AG09309 (cell line): ENCODE measurements at places on chromosomes 2 and 18.
A peak's percentile ranks its signal among the peaks of the same experiment; 100 is the strongest.

DNA sequence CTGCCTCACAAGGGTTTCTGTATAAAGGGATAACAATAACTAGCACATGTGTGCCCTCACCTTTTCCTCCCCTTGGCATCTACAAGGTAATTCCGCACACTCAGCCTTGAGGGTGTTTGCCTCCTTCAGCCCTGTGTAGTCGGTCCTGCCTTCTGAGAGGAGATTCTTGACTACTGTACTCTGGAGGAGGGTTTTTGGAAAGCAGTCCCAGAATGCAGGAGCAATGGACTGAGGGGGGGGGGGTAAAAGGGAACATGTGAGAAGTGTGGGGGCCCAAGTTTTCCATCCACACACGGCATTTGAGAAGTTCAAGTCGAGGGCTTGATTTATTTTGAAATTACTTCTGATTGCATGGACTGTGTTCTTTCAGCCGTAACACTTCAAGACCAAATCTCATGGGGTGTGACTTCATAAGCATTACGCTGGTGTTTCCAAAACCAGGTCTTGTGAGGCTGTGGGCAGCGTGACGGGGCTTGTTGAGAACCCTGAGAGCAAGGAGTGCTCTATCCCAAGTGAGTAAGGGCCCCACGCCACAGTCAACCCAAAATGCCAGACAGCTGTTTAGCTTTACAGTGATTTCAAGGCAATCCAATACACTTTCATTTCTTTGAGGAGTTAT, 198.7 kb upstream of the MEIS1 start:
- no peak for DNase-seq

GRCh38 chr2:53530126-53530525, 237.5 kb upstream of the CHAC2 start:
- no peak for DNase-seq

DNA sequence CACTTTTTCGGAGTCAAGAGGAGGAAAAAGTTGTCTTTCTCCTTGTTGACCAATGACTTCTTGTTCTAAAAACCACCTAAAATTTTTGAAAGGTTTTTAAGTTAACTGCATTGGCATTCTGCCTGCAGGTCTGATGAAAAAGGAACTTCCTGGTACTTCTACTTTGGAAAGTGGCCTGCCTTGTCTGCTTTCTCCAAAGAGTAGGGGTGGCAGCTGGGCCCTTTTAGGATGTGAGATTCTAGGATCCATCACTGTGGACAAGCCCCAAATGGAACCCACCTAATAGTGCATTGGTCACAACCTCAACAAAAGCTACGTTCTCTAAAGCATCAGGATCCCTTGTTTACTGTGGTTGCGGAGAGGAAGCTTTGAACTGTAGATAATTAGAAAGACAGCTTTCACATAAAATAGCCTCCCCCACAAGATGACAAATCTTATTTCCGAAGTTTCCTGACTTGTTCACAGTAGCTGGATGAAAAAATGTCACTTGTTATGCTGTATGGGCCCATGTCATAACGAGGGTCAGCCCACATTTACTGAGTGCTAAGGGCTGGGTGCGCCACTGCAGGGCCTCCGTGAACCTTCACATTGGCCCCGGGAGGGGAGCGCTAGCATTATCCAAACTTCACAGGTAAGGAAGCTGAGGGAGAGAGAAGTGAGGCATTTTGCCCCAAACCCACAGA, 17.4 kb downstream of the ASPRV1 start:
- DNase-seq, result no peak

DNA sequence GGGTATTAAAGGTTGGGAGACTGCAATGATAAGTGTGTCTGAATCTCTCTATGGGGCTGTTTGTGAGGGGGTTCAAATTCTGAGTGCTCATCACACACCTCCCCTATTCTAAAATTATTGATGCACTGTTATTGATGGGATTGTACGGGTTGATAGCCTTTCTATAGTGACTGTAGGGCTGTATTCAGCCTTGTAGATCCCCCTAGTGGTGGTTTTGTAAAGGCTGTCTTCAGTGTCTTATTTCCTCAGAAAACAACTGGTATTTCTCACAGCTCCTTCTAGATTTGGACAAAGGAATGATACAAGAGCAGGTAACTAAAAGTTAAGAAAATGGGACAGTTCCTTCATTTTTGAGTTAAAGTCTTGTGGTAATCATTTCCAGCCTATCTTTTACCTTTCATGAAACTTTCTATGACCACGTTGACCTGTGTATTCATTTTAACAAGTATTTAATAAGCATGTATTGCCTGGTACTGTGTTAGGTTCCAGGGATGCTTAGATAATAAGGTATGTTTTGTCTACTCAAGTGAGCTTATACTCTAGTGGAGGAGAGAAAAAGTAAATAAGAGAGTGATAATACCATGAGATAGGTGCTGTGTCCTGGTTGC, 21.2 kb downstream of the SMAD4 start:
- DNase-seq, result no peak

DNA sequence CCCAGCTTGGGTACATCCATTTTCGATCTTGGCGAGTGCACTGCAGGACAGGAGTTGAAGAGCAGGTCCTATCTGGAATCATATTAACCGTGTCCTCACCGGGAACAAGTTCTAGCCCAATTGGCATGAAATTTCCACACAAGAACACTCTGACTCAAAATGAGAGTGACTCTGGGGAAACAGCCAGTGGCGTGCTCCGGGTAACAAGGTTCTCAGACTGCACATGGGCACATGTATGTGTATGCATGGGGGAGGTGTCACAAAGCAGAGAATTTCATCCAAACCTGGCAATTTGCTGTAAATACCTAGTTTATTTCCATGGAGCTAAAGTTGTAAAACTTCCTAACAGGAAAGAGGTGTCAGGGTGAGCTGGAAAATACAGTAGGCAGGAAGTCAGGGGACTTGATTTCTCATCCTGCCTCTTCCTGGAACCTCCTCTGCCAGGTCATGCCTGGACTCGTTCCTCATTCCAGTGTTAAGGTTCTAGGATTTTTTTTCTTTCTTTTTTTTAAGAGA, 1.7 kb downstream of the TUBB6 start:
- no peak for DNase-seq

DNA sequence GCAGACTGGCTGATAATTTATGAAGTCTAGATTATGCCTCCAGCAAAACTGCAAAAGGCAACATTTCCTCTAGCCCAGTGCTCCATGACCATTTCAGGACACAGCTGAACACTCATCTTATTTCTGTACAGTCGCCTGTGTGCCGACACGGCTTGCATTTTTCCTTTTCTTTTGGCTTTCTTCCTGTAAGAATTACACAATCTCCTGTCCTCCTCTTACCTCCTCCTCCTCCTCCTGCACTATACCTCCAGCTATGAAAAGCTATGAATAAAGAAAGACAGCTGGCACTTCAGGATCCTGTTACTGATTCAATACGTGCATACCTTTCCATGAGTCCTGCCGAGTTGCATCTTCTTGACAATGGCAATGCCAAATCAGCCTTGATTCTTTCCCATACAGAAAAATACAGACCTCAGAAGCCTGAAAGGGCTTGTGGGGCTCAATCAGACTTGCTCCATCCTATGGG, 32.2 kb upstream of the TRIB2 start:
- no peak for DNase-seq

- DNase-seq, result no peak
Measured at GRCh38 chr2:84459944-84460429, 907 bp upstream of the SUCLG1 start.

- no peak for DNase-seq
Measured at GRCh38 chr2:44804406-44805265, 136.9 kb upstream of the SIX3 start.

GRCh38 chr2:171985076-171985475, 14.7 kb upstream of the METAP1D start:
- peak; percentile 11 for DNase-seq

DNA sequence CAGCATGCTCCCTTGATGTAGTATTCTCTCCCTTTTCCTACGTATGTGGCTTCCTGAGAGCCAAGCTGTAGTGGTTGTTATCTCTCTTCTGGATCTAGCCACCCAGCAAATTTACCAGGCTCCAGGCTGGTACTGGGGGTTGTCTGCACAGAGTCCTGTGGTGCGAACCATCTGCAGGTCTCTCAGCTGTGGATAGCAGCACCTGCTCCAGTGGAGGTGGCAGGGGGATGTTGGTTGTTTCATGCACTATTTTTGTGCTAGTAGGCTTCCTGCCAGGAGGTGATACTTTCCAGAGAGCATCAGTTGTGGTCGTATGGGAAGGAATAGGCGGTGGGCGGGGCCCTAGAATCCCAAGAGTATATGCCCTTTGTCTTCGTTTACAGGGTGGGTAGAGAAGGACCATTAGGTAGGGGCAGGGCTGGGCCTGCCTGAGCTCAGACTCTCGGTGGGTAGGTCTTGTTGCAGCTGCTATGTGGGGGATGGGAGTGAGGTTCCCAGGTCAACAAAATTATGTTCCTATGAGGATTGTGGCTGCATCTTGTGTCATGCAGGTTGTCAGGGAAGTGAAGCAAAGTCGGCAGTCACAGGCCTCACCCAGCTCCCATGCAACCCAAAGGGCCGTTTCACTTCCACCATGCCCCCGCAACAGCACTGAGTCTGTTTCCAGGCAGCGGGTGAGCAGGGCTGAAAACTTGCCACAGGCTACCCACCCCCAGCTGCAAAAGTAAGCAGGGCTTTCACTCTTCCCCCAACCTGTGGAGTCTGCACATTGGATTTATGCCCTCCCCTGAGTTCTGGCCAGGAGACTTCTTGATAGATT, 1139.5 kb downstream of the BCL11A start:
- no peak for DNase-seq

- DNase-seq, result no peak
Measured at GRCh38 chr2:86274918-86275275, 62.5 kb downstream of the REEP1 start.

DNA sequence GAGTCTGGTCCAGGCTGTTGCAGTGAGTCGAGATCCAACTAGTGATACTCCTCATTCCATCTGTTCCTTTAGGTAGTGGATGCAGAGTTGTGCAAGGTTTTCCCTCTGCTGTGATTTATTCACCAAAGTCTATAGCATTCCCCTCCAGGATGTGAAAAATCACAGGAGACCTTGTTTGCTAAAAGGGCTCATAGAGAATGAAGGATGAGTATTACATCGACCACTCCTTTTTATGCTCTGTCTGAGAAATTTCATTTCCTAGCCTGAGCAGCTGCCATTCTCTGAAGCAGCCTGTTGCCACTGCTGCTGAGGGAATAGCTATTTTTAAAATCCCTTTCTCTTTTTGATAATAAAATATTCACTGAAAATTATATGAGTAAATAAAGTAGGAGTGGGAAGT, 134.1 kb upstream of the LRRTM1 start:
- no peak for DNase-seq

DNA sequence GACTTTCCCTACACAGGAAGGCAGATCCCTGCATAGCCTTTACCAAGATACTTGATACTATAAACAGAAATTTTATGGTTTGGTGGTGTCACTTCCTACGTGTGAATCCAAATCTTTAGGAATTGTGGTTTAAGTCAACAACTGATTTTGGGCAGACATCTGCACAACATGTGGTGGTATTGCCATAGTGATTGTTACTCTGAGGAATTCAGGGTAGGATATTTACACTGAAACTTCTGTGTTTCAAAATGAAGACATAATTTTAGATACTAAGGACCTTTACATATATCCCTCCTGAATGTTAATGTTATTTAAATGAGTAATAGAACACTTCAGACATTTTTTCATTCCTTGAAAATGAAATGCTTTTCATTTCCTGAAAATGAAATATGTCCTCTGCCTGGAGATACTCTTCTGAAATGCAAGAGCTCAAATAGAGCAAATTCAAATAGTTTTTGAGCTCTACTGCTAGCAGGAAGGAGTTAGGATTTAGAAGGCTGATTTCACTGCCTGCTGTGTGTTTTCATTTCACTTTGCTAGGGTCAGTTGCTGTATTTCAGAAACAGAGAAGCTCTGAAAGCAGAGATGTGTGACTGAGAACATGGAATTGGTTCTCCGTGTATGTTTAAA, 77.2 kb downstream of the MDH1 start:
- DNase-seq, result peak; percentile 81

DNA sequence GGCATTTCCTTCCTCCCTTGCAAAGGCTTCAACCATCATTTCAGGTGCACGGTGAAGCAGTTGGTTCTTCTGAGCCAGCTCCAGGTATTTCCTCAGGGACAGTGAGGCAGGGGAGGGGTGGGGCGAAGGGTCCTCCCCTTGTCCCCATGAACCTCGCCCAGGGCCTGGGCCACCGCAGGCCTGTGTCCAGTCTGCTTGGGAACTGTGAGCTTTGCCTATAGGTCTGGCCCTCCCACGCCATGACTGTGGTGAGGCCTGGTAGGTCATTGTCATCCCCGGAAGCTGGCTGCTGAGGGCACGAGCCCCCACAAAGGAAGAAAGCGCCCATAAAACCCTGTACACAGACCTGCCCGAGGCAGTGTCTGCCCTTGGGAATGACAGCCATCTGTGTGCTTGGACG, 134.3 kb downstream of the ACKR3 start:
- no peak for DNase-seq
